Fibroblast of skin of back (primary cell): ENCODE measurements at places on chromosomes 3 and 15.

GRCh38 chr3:153911116-153911515 is 210.1 kb upstream of the ARHGEF26 start:
- DNase-seq, result peak; percentile 23

- DNase-seq, result peak; percentile 47
Measured at GRCh38 chr15:63872759-63873510, 39.2 kb upstream of the HERC1 start.

DNA sequence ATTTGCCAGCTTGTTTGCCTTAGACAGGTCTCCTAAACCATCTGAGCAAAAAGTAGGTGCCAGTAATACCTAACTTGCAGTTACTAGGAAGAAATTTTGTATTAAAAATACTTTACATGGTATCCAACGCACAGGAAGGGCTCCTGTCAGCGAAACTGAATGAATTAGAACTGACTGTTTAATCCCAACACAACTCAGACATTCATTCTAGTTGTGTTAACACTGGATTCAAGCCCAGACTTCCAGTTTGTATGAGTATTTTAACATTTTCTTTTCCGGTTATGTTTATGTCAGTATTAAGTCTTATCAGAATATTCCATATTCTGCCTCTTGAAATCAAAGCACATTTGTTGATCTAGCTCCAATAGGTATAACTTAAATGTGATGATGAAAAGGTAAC is 82.0 kb upstream of the SOX2 start:
- DNase-seq, result peak; percentile 33

- no peak for DNase-seq
Measured at GRCh38 chr3:57080171-57080570, 19.7 kb downstream of the SPATA12 start.

- no peak for DNase-seq
Measured at GRCh38 chr15:27622371-27622770, 476.7 kb downstream of the OCA2 start.

- DNase-seq, result peak; percentile 62
Measured at GRCh38 chr3:114178770-114179368, at the start of gene DRD3. Gene DRD3 (minus strand): TSS chr3:114179052. CDS start chr3:114171992, 7,060 bp downstream.

DNA sequence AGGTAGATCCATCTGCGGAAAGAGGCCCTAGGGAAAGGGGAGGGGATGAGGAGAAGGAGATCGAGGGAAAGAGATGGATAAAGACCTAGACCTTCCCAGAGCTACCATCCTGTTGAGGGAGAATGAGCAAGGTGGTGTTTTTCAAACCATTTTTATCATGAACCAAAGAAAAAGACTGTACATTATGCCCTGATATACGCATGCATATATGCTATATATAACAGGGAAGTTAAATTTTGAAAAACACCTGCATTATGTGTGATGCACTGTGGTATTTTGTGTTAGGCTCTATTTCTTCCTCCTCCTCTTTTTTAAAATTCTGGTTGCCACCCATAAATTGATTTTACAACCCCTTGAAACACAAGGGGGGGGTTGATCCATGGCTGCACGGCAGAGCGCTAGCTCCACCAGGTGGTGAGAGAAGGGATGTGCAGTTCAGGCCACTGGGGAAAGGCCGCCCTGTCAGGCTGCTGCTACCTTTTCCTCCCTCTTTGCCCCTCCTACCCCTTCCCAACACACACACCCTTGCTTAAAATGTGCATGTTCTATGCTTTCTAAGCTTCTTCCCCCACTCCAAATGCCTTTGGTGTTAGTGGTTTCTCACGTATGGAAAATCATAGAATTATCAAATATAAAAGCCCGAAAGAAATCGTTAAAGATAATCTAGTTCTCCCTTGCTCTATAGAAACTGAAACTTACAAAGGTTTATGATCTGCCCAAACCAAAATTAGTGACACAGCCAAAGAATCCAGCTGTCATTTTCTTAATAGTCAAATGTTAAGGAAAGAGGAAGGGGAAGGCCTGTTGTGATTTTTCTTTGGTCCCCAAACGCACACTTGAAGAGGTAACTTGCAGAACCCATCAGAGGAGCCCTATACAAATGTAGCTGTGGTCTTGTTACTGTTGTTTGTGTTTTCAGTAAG is 262.0 kb upstream of the UMPS start:
- DNase-seq, result peak; percentile 42

DNA sequence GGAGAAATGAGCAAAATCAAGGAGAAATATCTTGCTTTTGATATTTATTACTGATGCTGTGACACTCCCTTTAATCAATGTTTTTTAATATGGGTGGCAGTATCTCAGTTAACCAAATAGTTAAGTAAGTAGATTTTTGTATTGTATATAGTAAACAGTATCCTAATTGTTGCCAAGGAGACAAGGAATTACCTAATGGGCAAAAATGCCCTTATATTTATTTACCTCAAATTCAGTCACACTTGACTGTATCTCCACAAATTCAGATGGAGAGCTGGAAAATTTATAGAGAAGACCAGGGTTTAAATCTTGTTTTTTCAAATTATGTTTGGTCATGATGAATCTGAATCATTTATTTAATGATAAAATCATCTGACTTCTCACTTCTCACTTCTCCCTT is 3.6 kb upstream of the CHD2 start:
- no peak for DNase-seq

GRCh38 chr15:42284551-42284950 is 11.3 kb upstream of the TMEM87A start:
- no peak for DNase-seq

- DNase-seq, result no peak
Measured at GRCh38 chr3:161354554-161354953, 16.8 kb downstream of the SPTSSB start.

DNA sequence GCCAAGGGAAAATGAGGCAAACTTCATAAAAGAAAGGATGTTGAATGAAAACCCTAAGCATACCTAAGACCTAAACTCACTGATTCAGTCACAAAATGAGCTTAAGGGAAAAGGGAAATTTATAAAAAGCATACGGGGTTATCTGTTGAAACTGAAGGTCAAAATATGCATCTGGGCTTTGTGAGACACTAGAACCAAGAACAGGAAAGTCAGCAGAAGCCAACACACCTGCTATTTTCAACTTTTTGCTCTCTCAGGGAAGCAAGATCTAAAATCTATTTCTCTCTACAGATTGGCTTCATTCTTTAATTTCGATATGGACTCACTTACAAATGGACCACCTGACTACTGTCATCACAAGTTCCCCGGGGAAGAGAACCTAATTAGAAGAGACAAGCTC is 338.6 kb upstream of the NECTIN3 start:
- no peak for DNase-seq

DNA sequence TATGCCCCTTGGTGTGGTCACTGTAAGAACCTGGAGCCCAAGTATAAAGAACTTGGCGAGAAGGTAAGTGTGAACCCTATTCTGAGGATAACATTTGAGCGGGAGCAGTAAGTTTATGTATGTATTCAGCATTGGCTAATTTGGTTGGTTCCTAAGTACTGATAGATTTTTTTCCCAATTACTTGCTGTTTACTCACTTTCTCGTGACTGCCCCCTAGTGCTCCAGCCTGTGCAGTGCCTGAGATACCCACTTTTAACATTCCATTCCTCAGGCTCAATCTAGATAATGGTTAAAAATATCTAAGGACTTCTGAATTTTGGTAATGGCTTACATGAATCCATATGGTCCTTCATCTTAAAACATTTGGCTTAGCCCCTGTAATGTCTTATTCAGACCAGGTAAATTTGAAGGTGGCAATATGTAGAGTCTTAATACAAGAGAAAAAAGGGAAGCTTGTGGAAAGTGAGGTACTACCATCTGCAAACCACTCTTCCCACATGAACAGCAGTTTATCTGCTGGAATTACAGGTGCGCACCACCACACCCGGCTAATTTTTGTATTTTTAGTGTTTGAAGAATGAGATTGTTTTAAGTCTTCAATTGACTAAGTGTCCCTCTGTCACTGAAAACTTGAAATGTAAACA is 7.1 kb downstream of the ELL3 start:
- peak; percentile 63 for DNase-seq

- DNase-seq, result peak; percentile 23
Measured at GRCh38 chr3:125353128-125353527, 22.0 kb downstream of the ZNF148 start.

DNA sequence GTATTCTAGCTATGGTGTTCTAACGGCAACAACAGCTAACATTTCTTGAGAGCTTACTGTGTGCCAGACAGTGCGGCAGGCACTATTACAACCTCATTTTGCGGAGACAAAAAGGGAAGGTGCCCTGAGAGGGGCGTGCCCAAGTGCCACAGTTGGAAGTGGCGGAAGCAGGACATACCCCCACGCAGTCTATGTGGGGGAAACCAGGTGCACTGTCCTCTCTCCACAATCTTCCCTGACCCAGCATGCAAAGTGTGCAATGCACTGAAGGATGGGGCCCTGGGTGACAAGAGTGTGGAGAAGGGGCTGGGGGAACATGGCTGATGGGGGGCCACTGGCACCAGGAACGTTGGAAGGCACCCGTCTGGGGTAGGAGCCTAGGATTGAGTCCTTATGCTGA is 8.6 kb downstream of the ANP32A start:
- DNase-seq, result no peak

- DNase-seq, result no peak
Measured at GRCh38 chr3:9727041-9727595, 4.4 kb upstream of the BRPF1 start.

DNA sequence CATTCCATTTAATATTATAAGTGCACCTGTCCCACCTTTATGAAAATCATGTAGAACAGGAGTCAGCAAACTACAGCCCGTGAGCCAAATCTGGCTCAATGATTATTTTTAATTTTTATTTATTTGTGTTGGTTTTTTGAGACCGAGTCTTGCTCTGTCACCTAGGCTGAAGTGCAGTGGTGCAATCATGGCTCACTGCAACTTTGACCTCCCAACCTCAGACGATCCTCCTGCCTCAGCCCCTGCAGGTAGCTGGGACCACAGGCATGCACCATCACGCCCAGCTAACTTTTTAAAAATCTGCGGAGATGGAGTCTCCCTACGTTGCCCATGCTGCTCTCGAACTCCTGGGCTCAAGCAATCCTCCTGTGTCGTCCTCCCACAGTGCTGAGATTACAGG is 42.0 kb downstream of the MYO1E start:
- DNase-seq, result no peak

- DNase-seq, result peak; percentile 59
Measured at GRCh38 chr15:57333487-57333886, 42.8 kb upstream of the CGNL1 start.

GRCh38 chr3:32360493-32360827 is 31.2 kb upstream of the CMTM7 start:
- DNase-seq, result no peak

GRCh38 chr15:83282776-83283137 is 1.7 kb downstream of the BNC1 start:
- DNase-seq, result peak; percentile 33

DNA sequence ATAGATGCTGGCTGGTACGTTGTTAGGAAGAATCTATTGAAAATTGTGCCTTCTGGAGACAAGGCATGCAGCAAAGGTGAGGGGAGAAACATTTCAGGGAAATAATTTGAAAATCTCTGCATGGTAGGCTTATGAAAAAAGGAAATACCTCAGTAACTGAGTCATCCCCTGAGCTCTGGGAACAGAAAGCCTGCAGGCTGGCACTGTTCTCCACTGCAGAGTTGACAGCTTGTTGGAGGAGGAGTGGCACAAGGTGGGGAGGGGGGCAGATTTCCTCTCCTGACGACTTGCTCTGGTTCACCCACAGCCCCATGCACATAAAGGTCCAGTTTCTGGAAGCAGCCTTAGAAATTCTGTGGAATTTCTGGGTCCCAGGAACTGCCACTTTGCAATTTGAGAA is 179.4 kb downstream of the ABHD5 start:
- peak; percentile 90 for DNase-seq

- DNase-seq, result no peak
Measured at GRCh38 chr15:96217983-96218382, 112.5 kb upstream of the NR2F2 start.

GRCh38 chr3:115359536-115359935 is 212.4 kb upstream of the ZBTB20 start:
- DNase-seq, result no peak

GRCh38 chr15:40953713-40954074 is 423 bp downstream of the CHAC1 start:
- DNase-seq, result no peak

GRCh38 chr3:46930166-46930944 is 46.2 kb downstream of the CCDC12 start:
- DNase-seq, result no peak

DNA sequence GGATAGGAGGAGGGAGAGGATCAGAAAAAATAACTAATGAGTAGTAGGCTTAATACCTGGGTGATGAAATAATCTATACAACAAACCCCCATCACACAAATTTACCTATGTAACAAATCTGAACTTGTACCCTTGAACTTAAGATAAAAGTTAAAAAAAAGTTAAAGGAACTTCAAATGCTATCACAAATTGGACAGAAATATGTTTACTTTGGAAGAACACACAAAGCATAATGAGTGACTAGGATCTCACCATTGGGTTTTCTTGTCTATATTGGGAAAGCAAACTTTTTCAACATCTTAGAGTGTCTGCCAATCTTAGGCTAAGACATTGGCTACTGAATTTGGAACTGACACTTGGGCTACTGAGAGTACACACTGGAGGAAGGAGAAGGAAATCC is 140.4 kb downstream of the THRB start:
- no peak for DNase-seq
